ENCODE measurements at places on chromosomes 7 and 10. TPM values are rescaled to one million over a fixed set of nuclear protein-coding genes. Genes with fewer than 3 reads are reported as not detected.
A peak's percentile ranks its signal among the peaks of the same experiment; 100 is the strongest.

Gene STEAP1
- 25.4 TPM for polyA plus RNA-seq

Gene TUBB8
- polyA plus RNA-seq: 0.13 TPM

- no peak overlapping the region for H3K27ac ChIP-seq
- no peak overlapping the region for H3K4me3 ChIP-seq
- peaks cover 10% of the 10 kb centered on the region for H3K36me3 ChIP-seq
- no peak for DNase-seq
- H3K4me1 ChIP-seq: no peaks in the 10 kb centered on the region
- no peaks in the 10 kb centered on the region for H3K27me3 ChIP-seq
Observed at GRCh38 chr10:126959906-126960685, 54.9 kb downstream of the DOCK1 start.

DNA sequence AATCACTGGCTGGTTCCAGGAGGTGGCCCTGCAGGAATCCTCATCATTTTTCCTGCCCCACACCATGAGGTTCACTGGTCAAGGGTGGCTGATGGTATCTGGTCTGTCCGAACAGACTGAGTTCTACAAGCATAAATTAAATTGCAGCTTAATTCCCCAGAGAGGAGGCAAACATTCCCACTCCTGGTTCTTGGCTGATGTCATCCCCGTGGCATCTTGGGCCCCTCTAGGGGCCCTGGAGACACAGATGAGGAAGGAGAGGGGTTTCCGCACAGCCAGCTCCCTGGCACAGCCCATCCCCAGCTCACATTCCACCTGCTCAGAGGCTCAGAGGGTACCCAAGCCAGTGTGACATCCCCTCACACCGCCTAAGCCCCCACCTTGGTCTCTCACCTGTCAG, 5.3 kb upstream of the KLRG2 start:
- no peaks in the 10 kb centered on the region for H3K36me3 ChIP-seq
- H3K4me1 ChIP-seq: no peaks in the 10 kb centered on the region
- no peak overlapping the region for H3K4me3 ChIP-seq
- peaks cover 2% of the 10 kb centered on the region for H3K27me3 ChIP-seq
- DNase-seq: no peak
- no peak overlapping the region for H3K27ac ChIP-seq

DNA sequence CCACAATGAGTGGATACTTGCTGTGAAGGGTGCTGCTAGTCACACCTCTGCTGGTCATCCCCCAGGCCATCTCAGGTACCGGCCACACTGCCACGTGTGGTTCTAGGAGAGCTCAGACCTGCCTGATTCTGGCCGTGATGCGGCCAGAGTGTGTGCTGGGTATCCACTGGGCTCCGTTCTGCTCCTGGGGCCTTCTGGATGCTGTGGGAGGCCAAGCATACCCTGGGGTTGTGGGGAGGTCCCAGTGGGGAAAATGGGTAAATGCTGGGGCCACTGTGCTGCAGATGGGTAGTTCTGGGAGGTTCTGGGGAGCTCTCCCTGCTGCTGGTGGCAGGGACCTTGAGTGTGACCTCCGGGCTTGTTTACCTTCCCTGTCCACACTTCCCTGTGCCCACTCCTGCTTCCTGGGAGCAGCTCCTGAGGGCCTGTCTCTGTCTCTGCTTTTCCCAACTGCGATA, 318.4 kb downstream of the GLRX3 start:
- H3K27ac ChIP-seq: no peak overlapping the region

DNA sequence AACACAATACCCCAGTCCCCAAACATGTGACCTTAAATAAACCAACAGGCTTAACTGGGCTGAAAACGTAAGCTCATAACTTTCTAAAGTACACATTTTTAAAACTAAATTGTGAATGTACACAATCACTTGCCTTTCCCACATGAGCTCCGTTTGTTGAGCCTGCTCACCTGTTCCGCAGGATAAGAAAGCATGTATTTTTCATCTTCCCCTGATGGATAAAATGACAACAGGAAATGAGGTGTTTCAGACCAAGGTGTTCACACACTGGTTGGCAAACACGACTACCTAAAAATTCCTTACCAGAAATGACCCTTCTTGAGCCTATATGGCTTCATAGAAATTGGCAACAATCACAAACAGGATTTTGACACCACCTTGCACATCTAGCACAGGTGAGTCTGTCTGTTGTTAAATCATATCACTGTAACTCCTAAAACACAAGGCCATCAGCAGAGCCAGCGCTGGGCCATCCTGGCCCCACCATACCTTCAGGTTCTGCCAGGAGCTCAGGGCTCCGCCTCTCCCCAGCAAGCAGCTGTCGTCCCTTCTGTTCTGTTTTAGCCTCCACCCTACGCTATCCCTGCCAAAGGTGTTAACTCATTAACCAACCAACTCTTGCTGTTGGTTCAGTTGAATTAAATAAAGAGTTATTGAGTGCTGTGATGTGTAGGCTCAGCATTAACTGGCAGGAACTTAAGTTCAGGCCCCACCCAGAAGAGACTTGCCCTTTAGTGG, 73.6 kb upstream of the RNF32 start:
- no peak overlapping the region for H3K27ac ChIP-seq
- no peaks in the 10 kb centered on the region for H3K27me3 ChIP-seq
- DNase-seq: peak; percentile 69
- H3K36me3 ChIP-seq: no peaks in the 10 kb centered on the region
- H3K4me1 ChIP-seq: no peaks in the 10 kb centered on the region

- DNase-seq: peak; percentile 23
- no peaks in the 10 kb centered on the region for H3K36me3 ChIP-seq
- H3K27ac ChIP-seq: peak overlapping the region; percentile 79
- H3K4me3 ChIP-seq: peak overlapping the region; percentile 84
- H3K27me3 ChIP-seq: no peaks in the 10 kb centered on the region
Observed at GRCh38 chr10:18140957-18141845, 977 bp downstream of the CACNB2 start.

GRCh38 chr10:49744091-49744685, 17.9 kb downstream of the OGDHL start:
- no peaks in the 10 kb centered on the region for H3K36me3 ChIP-seq
- no peak for DNase-seq
- H3K4me1 ChIP-seq: no peaks in the 10 kb centered on the region
- no peak overlapping the region for H3K4me3 ChIP-seq
- H3K27ac ChIP-seq: no peak overlapping the region

- H3K27me3 ChIP-seq: no peaks in the 10 kb centered on the region
- H3K27ac ChIP-seq: no peak overlapping the region
- H3K36me3 ChIP-seq: no peaks in the 10 kb centered on the region
- no peaks in the 10 kb centered on the region for H3K4me1 ChIP-seq
- DNase-seq: no peak
Observed at GRCh38 chr7:80414331-80414730, 97.5 kb downstream of the GNAT3 start.

Gene CCDC172
- polyA plus RNA-seq: not detected

Gene GRB10
- 33.8 TPM for polyA plus RNA-seq

DNA sequence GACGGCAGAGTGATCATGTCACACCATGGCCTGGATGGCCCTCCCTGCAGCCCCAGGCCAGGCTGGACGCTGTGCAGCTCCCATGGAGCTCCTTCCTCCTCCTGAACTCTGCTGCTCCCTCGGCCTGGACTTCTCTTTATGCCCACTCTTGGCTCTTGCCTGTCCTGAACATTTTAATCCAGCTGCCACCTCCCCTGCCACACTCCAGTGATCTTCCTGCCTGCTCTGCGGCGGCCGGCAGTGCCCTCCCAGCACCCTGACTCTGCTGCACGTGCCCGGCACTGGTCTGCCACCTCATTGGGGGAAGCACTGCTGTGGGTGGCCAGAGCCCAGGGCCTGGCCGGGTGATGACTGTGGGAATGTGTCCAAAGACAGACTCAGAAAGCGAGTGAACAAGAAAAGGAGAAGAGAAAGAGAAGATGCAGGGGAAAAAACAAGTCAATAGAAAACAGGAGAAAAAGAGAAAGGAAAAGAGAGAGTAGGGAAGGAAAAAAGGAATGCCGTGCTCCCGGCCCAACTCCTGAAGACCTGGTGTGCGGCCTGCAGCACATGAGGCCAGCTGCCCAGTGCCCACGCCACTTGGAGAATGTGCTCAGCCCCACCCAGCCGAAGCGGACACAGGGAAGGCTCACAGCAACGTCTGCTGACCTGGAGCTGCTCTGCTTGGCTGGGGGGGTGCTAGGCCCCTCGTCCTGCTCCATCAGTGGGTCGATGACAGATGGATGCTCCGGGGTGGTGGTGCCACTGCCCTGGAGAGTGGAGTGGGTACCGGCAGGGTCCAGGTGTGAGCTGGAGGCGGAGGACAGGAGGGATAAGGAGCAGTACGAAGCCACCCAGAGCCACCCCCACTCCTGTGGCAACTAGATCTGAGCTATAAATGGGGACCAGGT, 115.9 kb downstream of the DLG5 start:
- no peak overlapping the region for H3K27ac ChIP-seq
- no peak overlapping the region for H3K4me3 ChIP-seq
- no peaks in the 10 kb centered on the region for H3K27me3 ChIP-seq
- DNase-seq: no peak
- no peaks in the 10 kb centered on the region for H3K4me1 ChIP-seq

GRCh38 chr10:11176746-11177145, 159.1 kb downstream of the CELF2 start:
- no peaks in the 10 kb centered on the region for H3K4me1 ChIP-seq
- peak overlapping the region; percentile 2 for H3K27ac ChIP-seq
- H3K36me3 ChIP-seq: no peaks in the 10 kb centered on the region
- peak; percentile 44 for DNase-seq
- no peaks in the 10 kb centered on the region for H3K27me3 ChIP-seq
- no peak overlapping the region for H3K4me3 ChIP-seq

- H3K4me1 ChIP-seq: no peaks in the 10 kb centered on the region
- no peak overlapping the region for H3K4me3 ChIP-seq
- no peaks in the 10 kb centered on the region for H3K27me3 ChIP-seq
- no peaks in the 10 kb centered on the region for H3K36me3 ChIP-seq
- H3K27ac ChIP-seq: no peak overlapping the region
Observed at GRCh38 chr7:86453454-86453853, 190.3 kb upstream of the GRM3 start.

Gene TMEM270
- 0.18 TPM for polyA plus RNA-seq

GRCh38 chr10:132660385-132660784, 122.8 kb downstream of the INPP5A start:
- H3K4me1 ChIP-seq: no peaks in the 10 kb centered on the region
- H3K4me3 ChIP-seq: no peak overlapping the region
- H3K27me3 ChIP-seq: no peaks in the 10 kb centered on the region
- H3K27ac ChIP-seq: no peak overlapping the region
- H3K36me3 ChIP-seq: no peaks in the 10 kb centered on the region
- DNase-seq: no peak

DNA sequence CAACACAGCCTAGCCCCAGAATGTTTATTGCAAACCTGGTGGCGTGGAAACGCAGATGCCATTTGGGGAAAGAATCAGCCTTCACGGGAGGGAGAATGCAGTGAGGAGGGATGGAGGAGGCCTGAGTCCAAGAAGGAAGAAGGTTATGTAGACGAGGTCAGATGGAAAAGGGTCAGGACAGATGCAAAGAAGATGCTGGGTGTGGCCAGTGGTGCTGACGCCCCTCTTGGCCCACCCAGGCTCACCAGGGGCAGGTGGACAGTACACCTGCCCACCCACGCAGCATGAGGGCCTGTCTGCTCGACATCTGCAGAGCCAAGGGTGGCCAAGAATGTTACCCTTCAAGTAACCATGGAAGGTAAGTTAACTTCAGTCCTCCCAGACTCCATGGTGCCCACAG, 40.5 kb downstream of the OAT start:
- no peaks in the 10 kb centered on the region for H3K4me1 ChIP-seq
- no peaks in the 10 kb centered on the region for H3K36me3 ChIP-seq

DNA sequence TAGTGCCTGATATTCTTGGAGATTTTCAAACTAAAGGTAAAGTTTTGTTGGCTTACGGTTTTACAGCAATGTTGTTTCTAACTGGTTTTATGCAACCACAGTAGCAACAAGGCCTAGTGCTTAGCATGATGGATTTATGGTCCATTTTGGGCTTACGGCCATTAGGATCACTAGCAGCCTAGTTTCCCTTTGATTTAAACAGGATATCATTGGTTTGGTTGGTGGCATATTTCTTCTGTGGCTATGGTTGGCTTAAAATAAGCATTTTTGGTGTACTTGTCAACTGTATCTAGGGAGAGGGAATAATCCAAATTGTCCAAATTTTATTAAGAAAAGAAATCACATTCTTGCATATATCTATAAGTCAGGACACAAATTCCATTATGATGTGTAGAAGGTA, 194.0 kb downstream of the HDAC9 start:
- H3K36me3 ChIP-seq: no peaks in the 10 kb centered on the region
- H3K27me3 ChIP-seq: no peaks in the 10 kb centered on the region
- H3K27ac ChIP-seq: no peak overlapping the region
- no peak overlapping the region for H3K4me3 ChIP-seq
- no peak for DNase-seq

Gene NUTM2B
- 1.1 TPM for polyA plus RNA-seq

Gene AUTS2
- 8.8 TPM for polyA plus RNA-seq

- no peaks in the 10 kb centered on the region for H3K4me1 ChIP-seq
- no peak overlapping the region for H3K27ac ChIP-seq
- H3K36me3 ChIP-seq: no peaks in the 10 kb centered on the region
- H3K4me3 ChIP-seq: no peak overlapping the region
Observed at GRCh38 chr7:82291931-82292330, 151.6 kb downstream of the CACNA2D1 start.

- no peaks in the 10 kb centered on the region for H3K27me3 ChIP-seq
- no peak overlapping the region for H3K27ac ChIP-seq
- no peak for DNase-seq
- H3K4me3 ChIP-seq: no peak overlapping the region
- H3K36me3 ChIP-seq: no peaks in the 10 kb centered on the region
Observed at GRCh38 chr10:94216201-94216600, 146.5 kb downstream of the NOC3L start.

DNA sequence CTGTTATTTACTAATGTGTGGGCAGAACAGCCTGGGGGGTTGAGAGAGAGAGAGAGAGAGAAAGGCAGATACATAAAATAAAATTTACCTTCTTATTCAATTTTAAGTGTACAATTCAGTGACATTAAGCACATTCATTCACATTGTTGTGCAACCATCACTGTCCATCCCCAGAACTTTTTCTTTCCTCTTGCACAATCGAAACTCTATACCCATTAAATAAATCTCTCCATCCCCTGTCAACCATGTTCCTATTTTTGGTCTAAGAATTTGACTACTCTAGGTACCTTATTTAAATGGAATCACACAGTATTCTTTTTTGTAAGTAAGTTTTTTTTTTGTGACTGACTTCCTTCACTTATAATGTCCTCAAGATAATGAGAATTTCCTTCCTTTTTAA, 181.6 kb downstream of the SND1 start:
- DNase-seq: no peak
- H3K27me3 ChIP-seq: no peaks in the 10 kb centered on the region
- no peak overlapping the region for H3K27ac ChIP-seq
- peaks cover 6% of the 10 kb centered on the region for H3K36me3 ChIP-seq
- no peaks in the 10 kb centered on the region for H3K4me1 ChIP-seq

Gene HOXA7
- polyA plus RNA-seq: 1.9 TPM

DNA sequence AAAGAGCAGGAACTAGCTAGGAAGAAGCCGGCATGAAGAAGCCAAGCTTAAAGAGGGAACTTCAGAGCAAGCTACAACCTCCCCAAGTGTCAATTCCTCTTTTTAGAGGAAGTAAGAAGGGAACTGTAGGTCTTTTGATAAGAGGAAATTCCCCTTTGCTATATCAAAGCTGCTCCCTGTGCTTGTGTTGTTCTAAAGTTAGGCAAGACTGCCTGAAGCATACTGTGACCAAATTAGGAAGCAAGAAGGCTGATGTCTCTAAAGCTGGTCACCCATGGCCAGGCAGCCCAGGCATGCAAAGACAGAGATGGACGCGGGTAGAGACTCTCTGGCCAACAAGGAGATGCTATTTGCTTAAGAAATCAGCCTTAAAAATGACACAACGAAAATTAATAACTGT, 87.9 kb downstream of the RNF216 start:
- peaks cover 31% of the 10 kb centered on the region for H3K36me3 ChIP-seq
- peaks cover 52% of the 10 kb centered on the region for H3K4me1 ChIP-seq
- peak overlapping the region; percentile 87 for H3K27ac ChIP-seq
- no peak for DNase-seq
- H3K27me3 ChIP-seq: no peaks in the 10 kb centered on the region

Gene CLCN1
- 0.19 TPM for polyA plus RNA-seq

All from small intestine (tissue), 16 donors.